NCI-H1930 (cell line): ENCODE measurements at places on chromosomes 1 and 21.

- DNase-seq: no peak
Observed at GRCh38 chr1:172421974-172422604, 1.6 kb downstream of the C1orf105 start.

DNA sequence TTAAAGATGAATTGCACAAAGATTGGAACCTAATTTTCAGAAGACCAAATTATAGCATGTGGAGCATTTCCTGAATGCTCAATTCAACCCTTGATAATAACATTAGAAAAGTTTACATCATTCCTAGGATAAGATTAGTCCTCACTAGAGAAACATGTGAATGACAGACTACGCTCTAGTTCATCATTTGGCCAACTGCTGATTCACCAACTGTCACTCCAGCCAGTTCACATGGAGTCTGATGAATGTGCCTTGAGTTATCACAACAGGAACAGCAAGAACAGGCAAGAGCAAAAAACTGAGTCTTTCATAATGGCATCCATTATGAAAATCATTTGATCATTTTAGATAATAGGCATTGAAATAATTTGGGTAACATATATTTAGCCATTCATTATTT is 415.9 kb downstream of the PTPRC start:
- DNase-seq: peak; percentile 19

- DNase-seq: no peak
Observed at GRCh38 chr1:203548892-203549291, 54.9 kb downstream of the OPTC start.

- no peak for DNase-seq
Observed at GRCh38 chr1:231929311-231929710, 302.7 kb downstream of the DISC1 start.

DNA sequence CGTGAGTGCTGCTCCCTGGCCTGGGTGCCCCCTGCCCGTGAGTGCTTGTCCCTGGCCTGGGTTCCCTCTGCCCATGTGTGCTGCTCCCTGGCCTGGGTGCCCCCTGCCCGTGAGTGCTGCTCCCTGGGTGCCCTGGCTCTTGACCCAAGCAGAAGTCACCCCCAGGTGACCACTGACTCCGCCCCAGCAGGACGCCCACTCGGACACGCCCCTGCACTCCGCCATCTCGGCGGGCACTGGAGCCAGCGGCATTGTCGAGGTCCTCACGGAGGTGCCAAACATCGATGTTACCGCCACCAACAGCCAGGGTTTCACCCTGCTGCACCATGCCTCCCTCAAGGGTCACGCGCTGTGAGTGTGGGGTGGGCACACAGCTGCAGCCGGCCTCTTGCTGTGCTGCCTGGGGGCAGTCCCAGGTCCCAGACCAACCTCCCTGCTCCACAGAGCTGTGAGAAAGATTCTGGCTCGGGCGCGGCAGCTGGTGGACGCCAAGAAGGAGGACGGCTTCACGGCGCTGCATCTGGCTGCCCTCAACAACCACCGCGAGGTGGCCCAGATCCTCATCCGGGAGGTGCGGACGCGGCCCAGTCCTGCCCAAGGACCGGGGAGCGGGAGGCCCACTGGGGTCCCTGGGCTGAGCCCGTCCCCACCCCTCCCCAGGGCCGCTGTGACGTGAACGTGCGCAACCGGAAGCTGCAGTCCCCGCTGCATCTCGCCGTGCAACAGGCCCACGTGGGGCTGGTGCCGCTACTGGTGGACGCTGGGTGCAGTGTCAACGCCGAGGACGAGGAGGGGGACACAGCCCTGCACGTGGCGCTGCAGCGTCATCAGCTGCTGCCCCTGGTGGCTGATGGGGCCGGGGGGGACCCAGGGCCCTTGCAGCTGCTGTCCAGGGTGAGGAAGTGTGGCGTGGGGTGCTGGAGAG is 3.9 kb upstream of the MMP23B start:
- DNase-seq: no peak

- DNase-seq: no peak
Observed at GRCh38 chr1:160544647-160545046, 21.6 kb upstream of the SLAMF6 start.

GRCh38 chr1:221101807-221102605 is 222.8 kb downstream of the HLX start:
- no peak for DNase-seq
